Stimulated activated CD4-positive, alpha-beta T cell treated with anti-CD3 and anti-CD28 coated beads, Interleukin-1b, Interleukin-23, amount 100 ng/mL, for 24 hours (primary cell): ENCODE measurements at places on chromosomes 2 and 18.

GRCh38 chr2:232681527-232681926 is 15.6 kb upstream of the GIGYF2 start:
- no peak for DNase-seq

GRCh38 chr18:26809346-26809745 is 56.2 kb downstream of the AQP4 start:
- no peak for DNase-seq

DNA sequence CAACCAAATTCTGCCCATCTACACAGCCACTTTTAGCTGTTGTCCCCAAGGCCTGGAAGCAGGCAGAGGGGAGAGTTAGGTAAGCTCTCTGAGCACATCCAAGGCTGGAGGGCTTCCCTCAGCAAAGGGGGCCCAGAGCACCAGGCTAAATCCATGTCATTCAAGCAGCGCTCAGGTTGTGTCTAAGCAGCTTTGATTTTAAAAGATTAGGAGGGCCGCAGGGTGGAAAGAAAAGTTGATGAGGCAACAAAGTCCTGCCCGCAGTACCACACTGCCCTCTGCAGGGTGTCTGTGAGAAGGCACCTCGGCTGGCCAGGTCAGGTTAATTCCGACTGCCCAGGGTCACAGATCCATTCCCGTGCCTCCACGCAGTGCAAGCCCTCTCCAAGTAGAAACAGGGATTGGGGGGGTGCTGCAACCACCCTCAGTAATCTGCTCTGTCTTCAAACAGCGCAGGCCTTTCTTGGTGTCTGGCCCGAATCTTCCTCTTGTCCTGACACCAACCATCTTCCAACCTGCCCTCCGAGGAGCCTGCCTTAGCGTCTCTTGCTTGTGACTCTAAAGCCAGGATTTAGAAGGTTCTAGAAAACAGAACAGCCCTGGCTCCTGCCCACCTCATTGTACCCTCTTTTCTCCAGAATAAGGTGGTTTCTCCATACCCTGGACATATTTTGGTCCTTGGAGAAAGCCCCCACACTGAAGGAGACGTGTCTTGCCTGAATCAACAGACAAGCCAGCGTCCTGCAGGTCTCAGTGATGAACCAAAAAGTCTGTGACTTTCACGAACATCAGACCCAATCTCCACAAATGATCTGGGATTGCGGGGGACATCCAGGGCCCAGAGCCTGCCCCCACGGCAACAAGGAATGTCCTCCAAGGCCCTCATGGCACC is 289.2 kb downstream of the TNS1 start:
- peak; percentile 25 for DNase-seq

DNA sequence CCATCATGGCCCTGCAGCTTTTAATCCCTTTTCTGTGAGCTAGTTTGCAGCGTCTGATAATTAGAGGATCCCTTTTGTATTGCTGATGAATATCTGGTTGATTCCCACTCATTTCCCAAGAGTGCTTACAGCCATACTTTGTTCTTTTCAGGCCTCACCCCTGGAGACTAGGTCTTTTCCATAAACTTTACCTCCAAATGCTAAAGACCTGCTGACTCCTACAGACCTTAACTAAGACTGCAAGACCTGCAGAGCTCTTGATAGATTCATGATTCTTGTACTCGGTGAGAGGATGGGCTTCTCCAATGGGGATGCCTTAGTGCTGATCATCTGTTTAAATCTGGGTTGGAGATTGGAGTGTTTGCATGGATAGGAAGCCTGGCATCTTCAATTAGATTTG is 33.1 kb upstream of the DYNAP start:
- DNase-seq = no peak

GRCh38 chr2:105768176-105768575 is 23.5 kb downstream of the NCK2 start:
- no peak for DNase-seq
